ENCODE measurements at places on chromosomes 12 and 14.

- no peak for DNase-seq
These were observed 3.8 kb upstream of the HIF1A start for GRCh38 chr14:61691495-61691894.

- no peak for DNase-seq
These were observed 39.8 kb downstream of the ACTN1 start for GRCh38 chr14:68939181-68939892.

DNA sequence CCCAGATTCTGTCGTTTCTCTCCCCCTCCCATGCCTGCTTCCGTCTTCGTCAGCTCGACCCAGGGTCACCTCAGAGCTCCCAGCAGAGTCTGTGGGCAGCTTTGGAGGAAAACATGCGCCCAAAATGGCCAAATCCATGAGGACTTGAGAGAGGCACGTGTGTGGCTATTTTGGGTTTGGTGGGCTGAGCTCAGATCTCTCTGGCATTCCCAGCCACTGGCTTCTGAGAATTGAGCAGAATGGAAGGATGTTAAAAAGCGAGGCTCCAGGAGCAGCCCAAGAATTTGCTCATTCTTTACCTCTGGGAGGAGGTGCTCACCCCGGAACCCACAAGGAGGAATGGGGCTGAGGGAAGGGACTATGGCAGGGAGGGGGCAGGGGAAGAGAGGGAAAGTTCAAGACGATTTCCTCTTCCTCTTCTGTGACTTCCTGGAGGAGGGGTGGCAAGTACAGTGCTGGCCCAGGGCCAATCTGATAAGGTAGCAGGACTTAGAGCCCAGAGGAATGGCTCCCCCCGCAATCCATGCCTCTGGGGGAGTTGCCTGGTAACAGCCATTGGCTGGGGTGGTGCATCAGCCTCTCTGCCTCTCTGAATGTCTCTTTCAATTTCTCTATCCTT, 20.1 kb downstream of the TSPAN9 start:
- no peak for DNase-seq

DNA sequence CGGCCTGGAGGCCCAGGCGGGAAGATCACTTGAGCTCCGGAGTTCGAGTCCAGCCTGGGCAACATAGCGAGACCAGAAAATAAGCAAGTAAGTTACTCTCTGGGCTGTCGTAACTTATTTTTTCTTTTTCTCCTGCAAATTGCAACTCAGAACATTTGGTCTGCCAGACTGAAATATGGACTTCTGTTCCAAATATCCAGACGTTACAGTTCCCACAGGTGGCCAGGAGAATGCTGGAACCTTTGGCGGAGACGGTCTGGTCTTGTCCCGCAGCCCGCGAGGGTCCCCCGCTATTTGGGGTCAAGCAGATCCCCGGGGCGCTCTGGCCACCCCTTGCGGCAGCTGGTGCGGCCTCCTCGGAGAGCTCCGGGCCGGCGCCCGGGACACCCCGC, 488 bp upstream of the PLEKHH1 start:
- DNase-seq, result no peak

GRCh38 chr12:68304626-68305025, 27.5 kb downstream of the MDM1 start:
- DNase-seq, result no peak

Measured in HEK293T (cell line).